ENCODE measurements at places on chromosomes 1 and 21. TPM values are rescaled to one million over a fixed set of nuclear protein-coding genes. Genes with fewer than 3 reads are reported as not detected.

The CASQ1 gene
- total RNA-seq, result 0.51 TPM

The A3GALT2 gene
- total RNA-seq, result not detected

The TMPRSS2 gene
- not detected for total RNA-seq

- DNase-seq, result peak; percentile 89
- peaks cover 53% of the 10 kb centered on the region for H3K4me1 ChIP-seq
- no peaks in the 10 kb centered on the region for H3K36me3 ChIP-seq
- peak overlapping the region; percentile 94 for H3K27ac ChIP-seq
- no peaks in the 10 kb centered on the region for H3K27me3 ChIP-seq
- H3K4me3 ChIP-seq, result peak overlapping the region; percentile 52
Measured at GRCh38 chr1:172322219-172323061, 98.0 kb upstream of the C1orf105 start.

- no peak overlapping the region for H3K27ac ChIP-seq
- no peak overlapping the region for H3K4me3 ChIP-seq
- no peaks in the 10 kb centered on the region for H3K4me1 ChIP-seq
- DNase-seq, result no peak
Measured at GRCh38 chr1:40895601-40896000, 33.4 kb upstream of the CITED4 start.

DNA sequence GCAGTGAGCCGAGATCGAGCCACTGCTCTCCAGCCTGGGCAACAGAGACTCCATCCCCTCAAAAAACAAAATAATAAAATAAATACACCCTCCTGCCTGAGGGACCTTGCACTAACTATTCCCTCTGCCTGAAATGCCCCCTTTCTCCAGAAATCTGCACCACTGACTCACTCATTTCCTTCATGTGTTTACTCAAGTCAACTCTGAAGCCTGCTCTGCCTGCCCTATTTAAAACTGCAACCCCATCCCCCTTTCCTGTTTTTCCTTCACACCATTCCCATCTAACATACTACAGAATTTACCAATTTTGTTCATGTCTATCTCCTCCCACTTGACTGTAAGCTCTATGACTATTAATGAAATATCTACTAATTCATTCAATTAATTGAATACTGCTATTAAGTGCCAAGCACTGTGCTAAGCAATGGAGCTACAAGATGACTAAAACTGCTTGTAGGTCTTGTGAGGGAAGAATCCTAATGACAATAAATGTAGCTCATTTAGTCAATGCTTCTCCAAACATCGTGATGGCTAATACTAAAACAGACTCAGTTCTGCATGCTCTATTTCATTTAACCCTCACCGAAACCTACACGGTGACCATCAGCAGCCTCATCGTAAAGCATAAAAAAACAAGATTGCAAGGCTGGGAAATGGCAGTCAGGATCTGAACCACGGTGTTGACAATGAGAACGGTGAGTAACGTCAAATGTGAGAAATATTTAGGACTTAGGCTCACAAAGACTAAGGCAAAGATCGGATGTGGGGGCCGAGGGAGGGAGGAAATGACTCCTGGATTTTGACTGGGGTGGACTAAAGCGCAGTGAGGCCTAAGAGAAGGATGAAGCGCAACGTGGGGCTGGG, 749 bp upstream of the TMEM39B start:
- peak; percentile 81 for DNase-seq
- H3K36me3 ChIP-seq, result peaks cover 5% of the 10 kb centered on the region
- H3K4me1 ChIP-seq, result peaks cover 24% of the 10 kb centered on the region
- peak overlapping the region; percentile 75 for H3K27ac ChIP-seq
- peak overlapping the region; percentile 85 for H3K4me3 ChIP-seq

DNA sequence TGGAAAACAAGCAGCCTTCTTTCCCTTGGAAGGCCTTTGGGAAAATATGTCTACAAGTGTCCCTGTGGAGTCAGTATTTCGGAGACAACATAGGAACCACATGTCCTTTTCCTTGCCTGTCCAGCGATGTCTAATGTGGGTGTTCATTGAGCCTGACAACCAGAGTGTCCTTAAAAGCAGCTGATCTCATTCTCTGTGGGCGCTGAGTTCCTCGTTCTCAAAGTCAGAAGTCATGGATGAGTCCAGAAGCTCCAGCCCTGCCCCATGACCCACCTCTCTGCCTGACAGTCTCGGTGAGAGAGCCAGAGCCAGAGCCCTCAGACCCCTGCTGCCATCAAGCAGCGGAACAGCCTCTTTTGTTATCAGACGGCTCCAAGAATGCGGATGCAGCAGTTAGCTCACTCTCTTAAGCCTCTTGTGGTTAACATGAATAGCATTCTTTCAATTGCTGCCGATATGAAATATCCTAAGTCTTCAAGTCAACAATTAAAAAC, 329.2 kb downstream of the TGFB2 start:
- DNase-seq, result peak; percentile 58
- no peaks in the 10 kb centered on the region for H3K27me3 ChIP-seq
- no peak overlapping the region for H3K27ac ChIP-seq
- H3K4me3 ChIP-seq, result peak overlapping the region; percentile 52

GRCh38 chr21:33659568-33659949, 17.3 kb downstream of the ITSN1 start:
- H3K4me3 ChIP-seq, result no peak overlapping the region
- H3K36me3 ChIP-seq, result 0 out of 2 replicates have a peak, but pooled peaks cover 2% of the 10 kb centered on the region
- H3K27me3 ChIP-seq, result no peaks in the 10 kb centered on the region
- peaks cover 22% of the 10 kb centered on the region for H3K4me1 ChIP-seq
- no peak for DNase-seq

DNA sequence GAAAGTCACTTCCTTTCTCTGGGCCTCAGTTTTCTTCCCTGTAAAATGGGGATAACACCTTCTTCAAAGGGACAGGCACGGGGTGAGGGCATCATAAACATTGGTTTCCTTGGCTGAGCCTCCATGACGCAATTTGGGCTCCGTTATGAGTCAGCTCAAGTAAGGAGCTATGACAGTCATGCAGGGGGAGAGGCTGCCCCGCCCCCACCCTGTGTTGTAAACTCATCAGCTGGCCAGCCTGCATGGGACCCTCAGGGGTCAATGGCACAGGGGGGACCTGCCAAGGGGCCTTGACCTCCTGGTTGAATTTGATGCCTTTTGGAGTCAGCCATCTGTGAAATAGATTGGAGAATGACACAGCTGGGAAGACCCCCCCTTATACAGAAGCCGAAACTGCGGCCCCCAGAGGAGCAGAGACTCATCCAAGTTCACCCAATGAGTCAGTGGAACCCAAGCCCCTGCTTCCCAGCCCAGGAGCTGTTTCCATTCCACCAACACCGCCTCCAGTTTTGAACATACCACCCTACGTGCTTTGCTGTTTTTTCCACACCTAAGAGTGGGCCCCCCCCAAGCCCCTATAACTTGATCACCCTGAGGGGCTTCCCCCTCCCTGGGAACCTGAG, 36.8 kb upstream of the RUNX3 start:
- no peaks in the 10 kb centered on the region for H3K36me3 ChIP-seq
- peaks cover 10% of the 10 kb centered on the region for H3K4me1 ChIP-seq
- H3K27ac ChIP-seq, result no peak overlapping the region
- no peaks in the 10 kb centered on the region for H3K27me3 ChIP-seq
- peak; percentile 85 for DNase-seq

DNA sequence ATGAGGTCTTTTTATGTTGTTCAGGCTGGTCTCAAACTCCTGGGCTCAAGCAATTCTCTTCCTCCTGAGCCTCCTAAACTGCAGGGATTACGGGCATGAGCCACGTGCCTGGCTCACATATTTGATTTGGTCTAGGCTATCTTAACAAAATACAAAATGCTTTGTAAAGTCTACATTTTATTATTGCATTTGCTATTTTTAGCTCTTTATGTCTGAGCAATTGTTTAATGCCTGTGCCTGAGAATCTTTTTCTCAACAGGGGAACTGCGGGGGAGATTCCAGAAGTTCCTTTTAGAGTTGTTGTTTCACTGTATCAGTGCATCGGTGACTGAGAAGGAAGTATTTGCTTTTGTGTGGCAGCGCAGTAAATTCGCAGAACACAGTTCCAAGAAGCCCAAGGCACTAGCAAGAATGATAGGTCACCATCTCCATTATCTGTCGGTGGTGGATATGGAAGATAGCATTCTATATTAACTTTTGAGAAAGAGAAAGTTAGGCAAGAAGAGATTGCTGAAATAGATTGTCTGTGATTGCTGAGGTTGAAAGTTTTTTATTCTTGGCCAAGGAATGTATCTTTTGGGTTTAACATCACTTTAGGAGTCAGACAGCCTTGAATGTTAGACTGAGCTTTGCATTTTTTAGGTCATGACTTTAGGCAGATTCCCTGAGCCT, 167.3 kb downstream of the PDE4B start:
- no peaks in the 10 kb centered on the region for H3K27me3 ChIP-seq
- no peak for DNase-seq
- no peaks in the 10 kb centered on the region for H3K36me3 ChIP-seq
- no peak overlapping the region for H3K4me3 ChIP-seq
- H3K27ac ChIP-seq, result no peak overlapping the region

GRCh38 chr1:156083800-156084790, 1.8 kb upstream of the MEX3A start:
- H3K4me3 ChIP-seq, result peak overlapping the region; percentile 88
- no peaks in the 10 kb centered on the region for H3K4me1 ChIP-seq
- no peak overlapping the region for H3K27ac ChIP-seq
- peak; percentile 9 for DNase-seq
- no peaks in the 10 kb centered on the region for H3K27me3 ChIP-seq
- no peaks in the 10 kb centered on the region for H3K36me3 ChIP-seq

All from GM23248 (cell line).